B cell (primary cell): ENCODE measurements at places on chromosomes 6 and 20.

- peak; percentile 35 for DNase-seq
Measured at GRCh38 chr6:16494793-16495192, 256.4 kb downstream of the GMPR start.

DNA sequence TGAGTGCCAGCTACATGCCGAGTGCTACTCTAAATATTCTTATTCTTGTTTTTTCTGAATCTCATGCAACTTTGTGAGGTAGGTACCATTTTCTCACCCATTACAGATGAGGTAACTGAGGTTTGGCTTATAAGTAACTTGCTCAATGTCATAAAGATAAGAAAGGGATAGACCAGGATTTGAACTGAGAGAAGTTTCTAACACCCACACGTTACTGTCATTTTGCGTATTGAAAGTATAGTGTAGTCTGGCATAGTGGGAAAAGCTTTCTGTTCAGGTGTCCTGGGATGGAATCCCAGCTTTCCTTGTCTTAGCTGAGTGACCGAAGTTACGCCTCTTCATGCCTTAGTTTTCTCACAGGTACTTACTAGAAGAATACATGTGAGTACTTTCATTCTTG, 50.5 kb downstream of the HIVEP1 start:
- DNase-seq, result no peak

DNA sequence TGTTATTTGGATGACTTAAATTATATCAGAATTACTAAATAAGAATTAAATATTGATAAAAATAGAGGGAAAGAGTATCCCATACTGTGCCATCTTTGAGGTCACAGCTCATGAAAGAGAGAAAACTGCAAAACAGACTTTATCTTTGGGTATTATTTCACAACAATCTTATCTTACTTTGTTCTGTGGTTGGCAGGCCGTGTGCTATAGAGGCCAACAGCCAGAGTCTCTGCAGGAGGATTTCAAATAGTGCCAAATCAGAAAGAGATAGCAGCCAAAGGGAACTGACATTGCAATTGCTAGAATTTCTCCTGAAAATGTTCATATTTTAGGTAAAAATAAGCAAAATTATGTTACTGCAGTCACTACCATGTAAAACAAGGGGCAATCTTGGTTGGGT, 354.2 kb downstream of the GRIK2 start:
- no peak for DNase-seq

GRCh38 chr6:125232466-125232865, 69.3 kb downstream of the HDDC2 start:
- no peak for DNase-seq

DNA sequence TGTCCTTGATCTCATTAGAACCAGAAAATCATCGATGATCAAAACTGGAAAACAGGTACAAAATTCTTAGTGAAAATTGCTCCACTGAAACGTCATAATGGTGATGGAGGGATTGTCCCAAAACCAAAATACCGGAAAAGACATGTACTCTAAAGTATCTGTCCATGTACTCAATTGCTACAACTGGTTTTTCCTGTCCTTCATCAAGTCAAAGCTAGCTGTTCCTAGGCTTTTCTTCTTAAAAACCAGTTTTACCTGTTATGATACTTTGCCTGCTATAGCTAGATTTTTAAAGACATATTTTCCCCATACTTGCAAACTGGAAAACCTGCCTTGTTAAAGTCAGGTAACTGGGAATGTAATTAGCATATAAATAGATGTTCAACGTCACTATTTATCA, 50.5 kb upstream of the LRRC1 start:
- DNase-seq, result no peak

DNA sequence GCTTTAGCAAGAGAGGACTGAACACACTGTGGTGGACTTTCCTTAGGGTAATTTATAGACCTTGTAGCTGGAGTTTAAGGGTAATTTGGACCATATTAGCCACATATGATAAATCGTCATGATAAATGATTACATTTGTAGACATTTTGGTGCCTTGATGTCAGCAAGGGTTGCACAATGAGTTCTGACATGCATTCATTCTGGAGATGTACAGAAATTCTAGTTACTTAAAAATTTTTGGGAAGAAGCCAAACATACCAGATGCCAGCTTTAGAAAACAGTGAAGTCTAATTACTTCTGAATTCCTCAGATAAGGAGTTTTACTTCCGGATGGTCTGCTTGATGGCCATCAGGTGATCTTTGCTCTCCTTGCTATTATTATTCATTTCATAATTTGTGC, 653.1 kb downstream of the TBC1D32 start:
- DNase-seq, result no peak

- DNase-seq, result no peak
Measured at GRCh38 chr6:28914941-28915340, 8.8 kb downstream of the TRIM27 start.

DNA sequence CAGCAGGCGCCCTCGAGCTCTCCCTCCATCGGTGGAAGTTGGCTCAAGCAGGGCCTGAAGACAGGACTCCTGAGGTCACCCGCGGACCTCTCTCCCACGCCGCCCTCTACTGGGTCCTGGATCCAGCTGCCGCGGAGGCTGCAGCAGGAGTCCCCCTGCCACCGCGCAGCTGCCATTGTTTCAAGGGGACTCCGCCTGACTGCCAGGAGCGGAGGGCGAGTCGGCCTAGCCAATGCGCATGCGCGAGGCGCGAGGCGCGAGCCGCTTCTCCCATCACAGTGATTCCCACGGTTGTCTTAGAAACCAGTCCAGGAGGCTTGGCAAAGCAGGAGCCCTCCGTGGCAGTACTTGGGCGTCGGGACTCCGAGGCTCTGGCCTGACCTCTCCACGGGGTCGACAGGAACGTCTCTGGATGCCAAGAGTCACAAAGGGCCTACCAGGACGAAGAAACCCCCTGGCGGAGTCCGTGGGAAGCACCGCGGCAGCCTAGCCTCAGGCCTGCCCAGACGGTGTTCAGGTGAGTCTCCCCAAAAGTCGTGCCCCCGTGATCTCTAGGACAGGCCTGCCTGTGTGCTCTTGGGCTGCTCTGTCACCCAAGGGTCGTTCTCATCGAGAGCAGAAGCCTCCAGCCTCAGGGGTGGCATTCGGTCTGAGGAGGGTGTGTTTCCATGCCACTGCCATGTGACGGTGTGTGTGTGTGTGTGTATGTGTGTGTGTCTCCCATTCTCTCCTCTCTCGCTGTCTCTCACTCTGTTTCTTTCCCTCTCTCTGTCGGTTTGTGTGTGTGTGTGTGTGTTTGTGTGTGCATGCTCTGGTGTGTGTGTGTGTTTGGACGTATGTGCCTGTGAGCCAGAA, 290.6 kb upstream of the ZNF337 start:
- DNase-seq, result peak; percentile 79

DNA sequence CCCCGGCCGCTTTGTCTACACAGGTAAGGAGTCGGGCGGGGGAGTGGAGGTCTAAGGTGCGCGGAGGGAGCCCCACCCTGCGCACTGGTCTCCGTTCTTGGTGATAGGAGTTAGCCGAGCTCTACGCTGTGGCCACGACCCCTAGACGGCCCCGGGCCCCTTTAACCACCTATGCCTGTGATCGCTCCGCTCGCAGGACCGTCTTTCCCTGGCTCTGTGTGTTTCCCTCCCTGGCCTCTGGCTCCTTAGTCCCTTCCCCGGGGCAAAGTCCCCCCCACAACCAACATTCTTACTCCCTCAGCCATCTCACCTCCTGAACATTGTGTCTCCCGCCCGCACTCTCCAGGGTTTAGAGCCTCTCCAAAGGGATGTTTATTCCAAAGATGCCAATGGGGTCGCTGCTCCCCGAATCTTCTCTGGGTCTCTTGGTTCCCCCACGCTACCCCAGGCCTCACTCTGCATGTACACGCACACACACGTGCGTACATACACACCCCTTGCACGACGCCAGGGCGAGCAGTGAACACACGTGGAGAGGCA, 50.4 kb downstream of the CPXM1 start:
- DNase-seq, result peak; percentile 20

- DNase-seq, result no peak
Measured at GRCh38 chr6:141657812-141658211, 474.9 kb upstream of the GJE1 start.

GRCh38 chr20:8043687-8044282, 24.2 kb upstream of the TMX4 start:
- peak; percentile 75 for DNase-seq
